Activated naive CD4-positive, alpha-beta T cell treated with anti-CD3 and anti-CD28 coated beads for 36 hours (primary cell): ENCODE measurements at places on chromosomes 3 and 15. TPM values are rescaled to one million over a fixed set of nuclear protein-coding genes. Genes with fewer than 3 reads are reported as not detected.

Gene C3orf20
- total RNA-seq: 0.17 TPM

Gene FRMD5
- total RNA-seq: 0.37 TPM

Gene PLCB2
- 56.7 TPM for total RNA-seq

Gene TMC3
- total RNA-seq: not detected

Gene CASR
- total RNA-seq: not detected

Gene ITIH3
- total RNA-seq: not detected

Gene CYP1A2
- not detected for total RNA-seq

Gene DUOX1
- total RNA-seq: 0.17 TPM

Gene TRIM42
- total RNA-seq: not detected

Gene SI
- not detected for total RNA-seq

- DNase-seq: no peak
Observed at GRCh38 chr3:152466784-152467183, 198.1 kb downstream of the MBNL1 start.

- DNase-seq: no peak
Observed at GRCh38 chr15:80317389-80318182, 65.6 kb upstream of the CTXND1 start.

DNA sequence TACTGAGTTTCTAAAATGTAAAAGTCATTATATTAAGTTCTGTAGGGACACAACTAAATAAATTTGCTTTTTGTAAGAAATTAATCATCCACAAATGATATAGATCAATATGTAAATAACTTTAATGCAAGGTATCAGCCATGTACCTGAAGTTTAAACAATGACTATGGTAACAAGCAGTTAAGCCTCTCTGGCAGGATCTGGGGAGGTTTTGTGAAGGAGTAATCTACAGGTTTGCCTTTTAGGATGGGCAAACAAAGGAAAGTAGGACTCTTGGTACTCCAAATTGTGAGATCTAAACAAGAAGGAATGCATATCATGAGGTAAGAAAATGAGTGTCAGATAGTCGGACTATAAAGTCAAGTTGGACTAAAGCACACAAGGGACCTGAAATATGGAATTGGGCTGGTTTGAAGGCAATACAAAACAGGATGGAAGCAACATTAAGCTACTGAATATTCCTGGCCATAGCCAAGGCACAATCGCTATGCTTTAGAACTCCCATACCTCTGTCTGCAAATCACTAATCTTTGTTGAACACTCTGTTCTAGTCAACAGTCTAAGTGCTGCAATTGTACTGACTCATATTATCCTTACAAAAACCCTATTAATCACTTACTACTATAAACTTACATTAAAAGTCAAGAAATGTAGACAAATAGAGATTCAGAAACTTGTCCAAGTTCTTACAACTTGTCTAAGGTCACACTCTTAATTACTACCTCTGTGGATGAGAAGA lies 412.8 kb downstream of the DIPK2A start:
- no peak for DNase-seq

- DNase-seq: no peak
Observed at GRCh38 chr15:79881254-79881653, 15.6 kb downstream of the MTHFS start.

DNA sequence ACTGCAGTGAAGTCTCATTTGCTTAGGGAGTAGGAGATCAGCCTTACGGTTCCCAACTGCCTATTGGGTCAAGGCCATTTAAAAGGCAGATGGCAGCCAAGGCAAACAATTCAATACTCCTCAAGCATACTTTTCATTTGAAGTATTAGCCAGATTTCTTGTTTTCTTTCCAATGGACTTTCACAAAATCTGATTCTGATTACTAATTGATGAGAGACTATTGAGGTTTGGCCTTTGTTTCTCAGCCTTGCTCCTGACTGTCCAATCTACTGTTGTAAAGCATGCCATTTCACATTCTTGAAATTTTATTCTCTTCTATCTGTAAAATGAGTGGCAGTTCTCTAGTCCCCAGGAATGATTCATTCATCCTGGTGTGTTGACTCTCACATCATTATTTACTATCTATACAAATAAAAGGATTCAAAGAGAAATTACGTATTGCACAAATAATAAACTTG lies 166.2 kb upstream of the TGFBR2 start:
- DNase-seq: no peak

DNA sequence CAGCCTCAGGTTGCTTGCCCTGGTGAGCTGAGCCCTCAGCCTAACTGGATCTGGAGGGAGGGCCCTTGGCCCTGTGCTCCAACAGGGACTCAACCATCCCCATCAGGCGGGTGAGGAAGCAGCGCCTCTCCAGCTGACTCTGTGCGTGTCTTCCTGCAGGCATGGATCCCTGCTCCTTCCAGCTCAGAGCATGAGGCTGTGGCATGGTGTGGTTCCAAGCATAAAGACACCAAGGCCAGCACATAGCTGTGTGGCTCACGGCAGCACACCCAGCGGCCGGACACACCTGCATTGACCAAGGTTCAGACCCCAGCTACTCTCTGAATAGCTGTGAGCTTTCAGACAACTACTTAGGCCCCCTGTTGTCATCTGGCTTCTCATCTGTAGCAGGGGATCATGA lies 131.0 kb upstream of the PLXNA1 start:
- DNase-seq: no peak

- DNase-seq: no peak
Observed at GRCh38 chr15:89774492-89774891, 1.6 kb upstream of the MESP2 start.

DNA sequence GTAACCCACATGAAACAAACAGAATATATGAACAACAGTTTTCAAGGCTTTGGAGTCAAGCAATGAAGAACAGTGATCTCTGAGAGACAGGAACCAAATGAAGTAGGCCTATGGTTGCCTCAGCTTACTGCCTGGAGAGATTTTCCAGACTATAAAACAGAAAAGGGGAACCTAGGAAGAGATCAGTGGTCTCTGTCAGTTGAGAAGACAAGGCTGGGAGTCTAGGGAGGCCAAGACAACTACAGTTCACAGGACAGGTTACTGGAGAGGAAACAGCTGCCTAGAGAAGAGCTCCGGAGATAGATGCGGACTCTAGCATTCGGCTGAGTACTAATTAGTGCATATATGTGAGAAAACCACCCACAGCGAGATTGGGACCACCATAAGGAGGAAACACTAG lies 87.7 kb downstream of the PLCH1 start:
- no peak for DNase-seq

GRCh38 chr15:64762546-64762945 lies 12.8 kb downstream of the RBPMS2 start:
- no peak for DNase-seq

- DNase-seq: no peak
Observed at GRCh38 chr3:45575386-45575923, 19.1 kb upstream of the LIMD1 start.

GRCh38 chr15:61871926-61872522 lies 188.2 kb downstream of the VPS13C start:
- DNase-seq: no peak

DNA sequence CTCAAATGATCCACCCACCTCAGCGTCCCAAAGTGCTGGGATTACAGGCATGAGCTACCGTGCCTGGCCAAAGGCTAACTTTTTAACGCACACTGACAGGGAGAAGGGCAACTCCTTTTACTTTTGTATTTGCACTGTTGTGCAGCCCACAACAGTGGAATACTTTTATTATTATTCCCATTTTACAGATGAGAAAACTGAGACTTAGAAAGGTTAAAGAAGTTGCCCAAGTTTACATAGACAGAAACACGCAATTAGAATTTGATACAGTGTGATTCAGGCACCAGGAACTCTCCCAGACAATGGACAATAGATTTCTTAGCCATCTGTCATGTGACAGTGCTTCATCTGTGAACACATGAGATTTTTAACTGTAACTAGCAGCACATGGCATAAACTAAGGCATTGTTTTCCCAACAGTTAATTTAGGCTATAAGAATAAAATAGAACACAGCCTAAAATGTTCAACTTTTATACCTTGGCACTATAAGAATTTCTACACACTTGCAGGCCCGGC lies 18.8 kb downstream of the STAG1 start:
- DNase-seq: no peak

- peak; percentile 79 for DNase-seq
Observed at GRCh38 chr3:44323341-44323955, 15.1 kb upstream of the TCAIM start.

- DNase-seq: peak; percentile 82
Observed at GRCh38 chr15:69576035-69576526, 123.5 kb downstream of the RPLP1 start.

DNA sequence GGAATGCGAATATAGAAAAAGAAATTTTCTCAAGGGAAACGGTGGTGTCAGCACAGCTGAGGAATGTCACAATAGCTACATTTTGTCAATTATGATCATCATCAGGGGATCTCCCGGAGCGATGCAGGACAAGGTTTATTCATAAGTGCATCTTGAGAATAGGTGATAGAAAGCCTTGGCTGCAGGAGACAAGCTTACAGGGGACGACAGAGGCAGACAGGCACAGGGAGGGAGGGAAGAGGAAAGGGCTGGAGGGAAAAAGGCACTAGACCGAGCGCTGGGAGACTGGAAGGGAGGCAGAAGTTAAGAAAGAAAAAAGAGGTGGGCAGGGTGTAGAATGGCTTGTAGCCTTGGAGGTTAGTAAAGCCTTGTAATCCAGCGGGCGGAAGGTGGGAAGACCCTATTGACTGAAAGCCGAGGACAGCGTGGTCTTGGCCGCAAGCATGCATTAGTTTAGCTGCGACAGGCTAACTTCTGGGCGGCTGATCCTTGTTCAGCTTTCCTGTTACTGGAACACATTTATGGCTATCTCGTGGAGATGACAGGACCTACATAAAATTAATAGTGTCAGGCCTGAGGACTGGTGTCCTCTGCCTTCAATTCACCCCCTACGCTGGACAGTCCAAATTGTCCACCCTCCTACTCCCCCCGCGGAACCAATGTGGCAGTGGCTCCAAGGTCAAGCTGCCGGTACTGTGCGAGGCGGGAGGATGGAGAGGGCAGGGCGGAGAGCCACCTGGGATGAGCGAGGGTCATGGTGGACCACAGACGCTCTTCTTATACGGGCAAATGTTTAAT lies 1.4 kb upstream of the NECTIN3 start:
- DNase-seq: peak; percentile 18

DNA sequence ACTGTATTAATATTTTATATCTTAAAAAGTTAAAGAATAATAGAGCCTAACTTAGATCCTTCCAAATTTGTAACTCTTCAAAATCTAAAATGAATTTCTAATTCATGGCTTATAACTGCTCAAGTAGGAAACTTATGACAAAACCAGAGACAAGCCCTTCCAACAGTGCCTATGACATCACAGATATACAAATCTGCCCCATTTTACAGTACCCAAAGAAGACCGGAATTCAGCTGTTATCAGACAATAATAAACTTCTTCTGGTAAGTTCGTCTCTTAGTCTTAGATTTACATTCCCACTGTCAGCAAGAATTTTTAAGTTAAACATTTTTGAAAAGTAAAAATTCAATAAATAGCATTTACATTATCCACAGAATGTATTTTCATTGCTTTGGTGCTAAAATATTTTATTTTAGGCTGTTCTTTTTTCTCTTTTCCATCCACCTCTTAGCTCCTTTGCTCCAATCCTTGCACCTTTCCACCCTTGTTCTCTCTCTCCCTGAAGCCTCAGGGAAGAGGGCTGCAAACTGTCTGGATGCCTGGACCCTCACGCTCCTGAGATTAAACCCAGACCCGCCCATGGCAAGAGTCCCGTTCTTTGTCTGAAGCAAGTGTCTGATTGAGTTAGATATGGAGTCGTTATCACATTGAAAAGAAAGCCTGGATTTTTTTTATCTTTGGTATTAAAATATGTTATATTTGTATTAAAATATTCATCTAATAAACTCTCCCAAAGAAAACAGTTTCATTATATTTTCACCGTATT lies 312.7 kb downstream of the ZBTB20 start:
- no peak for DNase-seq

DNA sequence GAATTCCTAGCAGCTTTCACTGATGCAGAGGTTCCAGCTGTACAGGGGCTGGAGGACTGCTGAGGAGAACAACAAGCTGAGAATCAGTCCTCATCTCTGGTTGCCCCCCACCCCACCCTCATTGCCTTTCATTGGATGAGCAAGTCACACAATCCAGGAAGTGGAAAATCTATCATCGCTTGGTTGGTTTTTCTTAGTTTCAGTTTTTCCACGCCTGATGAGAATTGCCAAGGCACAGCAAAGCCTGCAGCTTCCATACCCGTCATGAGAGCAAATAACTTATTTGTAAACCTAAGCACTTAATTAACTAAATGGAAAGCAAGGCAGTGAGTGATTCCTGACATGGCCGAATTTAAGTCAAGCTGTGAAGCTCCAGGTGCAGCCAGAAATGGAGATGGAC lies 21.4 kb upstream of the LIPC start:
- DNase-seq: peak; percentile 43

- DNase-seq: no peak
Observed at GRCh38 chr15:49900006-49900902, 218.8 kb downstream of the ATP8B4 start.

DNA sequence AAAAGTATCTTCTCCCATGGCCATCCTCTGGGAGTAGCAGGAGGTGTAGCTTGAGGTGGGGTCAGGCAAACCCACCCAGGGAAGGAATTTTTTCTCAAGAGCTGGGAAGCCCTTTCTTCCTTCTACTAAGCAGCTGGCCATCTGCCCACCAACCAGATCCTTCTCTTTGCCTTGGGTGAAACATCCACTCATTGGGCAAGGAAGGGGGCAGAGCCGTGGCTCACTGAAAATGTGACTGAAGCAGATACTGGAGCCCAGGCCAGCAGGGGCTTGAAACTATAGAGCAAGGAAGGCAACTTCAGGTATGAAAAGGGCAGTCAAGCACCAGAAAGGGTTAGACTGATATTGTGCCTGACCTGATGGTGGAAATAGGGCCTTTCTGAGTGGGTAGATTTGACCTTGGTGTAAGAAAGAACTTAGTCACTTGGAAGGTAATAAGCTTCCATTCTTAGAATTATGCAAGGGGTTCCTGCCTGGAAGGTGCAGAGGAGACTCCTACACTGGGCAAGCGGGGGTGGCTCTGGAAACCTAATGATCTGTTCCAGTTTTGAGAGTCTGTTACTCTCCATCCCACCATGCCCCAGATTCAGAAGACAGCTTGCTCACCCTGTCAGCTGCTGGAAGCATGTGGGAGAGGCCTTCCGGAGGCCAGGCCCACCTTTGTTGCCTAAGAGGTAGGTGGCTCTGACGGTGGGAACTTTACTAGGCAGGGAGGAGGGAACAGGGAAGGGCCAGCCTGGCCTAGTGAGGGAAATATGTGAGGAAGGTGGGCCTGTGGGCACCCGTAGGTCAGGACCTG lies 22.0 kb upstream of the PLA2G4E start:
- DNase-seq: no peak

GRCh38 chr3:81291586-81291985 lies 469.9 kb downstream of the GBE1 start:
- DNase-seq: no peak

- DNase-seq: no peak
Observed at GRCh38 chr3:30397030-30397429, 209.4 kb upstream of the TGFBR2 start.

DNA sequence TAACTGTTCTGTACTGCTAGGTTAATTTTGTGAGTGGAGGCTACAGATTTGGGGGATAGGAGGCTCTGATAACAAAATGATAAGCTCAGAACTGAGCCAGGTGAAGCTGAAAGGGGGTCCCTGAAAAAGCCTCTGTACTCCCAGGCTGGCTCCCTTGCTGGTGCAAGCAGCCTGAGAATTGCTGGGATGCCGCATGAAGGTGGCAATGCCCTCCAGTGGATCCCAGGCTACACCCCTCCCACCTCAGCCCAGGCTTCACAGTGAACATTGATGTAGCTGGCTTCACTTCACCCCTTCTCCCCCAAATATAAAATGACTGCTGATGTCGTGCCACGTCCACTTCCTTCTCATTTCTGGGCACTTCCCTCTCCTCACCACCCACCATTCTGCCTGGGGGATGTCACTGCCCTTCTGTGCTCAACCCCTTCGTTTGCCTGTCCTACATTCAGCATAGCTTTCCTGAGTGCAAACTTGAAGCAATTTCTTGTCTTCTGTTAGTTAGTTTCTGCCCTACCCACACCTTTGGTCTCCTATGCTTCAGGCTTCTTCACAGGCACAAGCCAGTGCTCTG lies 9.7 kb upstream of the ARHGEF26 start:
- DNase-seq: no peak
